Neuronal stem cell (in vitro differentiated cells): ENCODE measurements at places on chromosomes 12 and 14.

DNA sequence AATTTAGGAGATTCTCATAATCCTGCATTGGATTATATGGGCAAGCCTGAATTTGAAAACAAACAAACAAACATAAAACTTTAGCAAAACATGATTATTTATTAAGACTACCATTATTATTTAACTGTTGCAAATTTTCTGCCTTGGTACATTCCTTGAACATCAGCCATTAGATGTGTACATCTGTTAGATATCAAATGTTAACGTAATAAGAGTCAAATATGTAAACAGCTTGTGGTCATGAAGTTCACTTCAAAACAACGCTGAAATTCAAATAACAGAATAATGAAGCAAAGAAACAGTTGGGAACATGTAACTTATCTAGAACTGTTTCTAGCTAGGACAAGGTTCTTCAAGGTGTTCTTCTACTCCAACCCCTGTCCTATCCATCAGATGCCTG lies 14.3 kb upstream of the TMX1 start:
- DNase-seq = no peak
- H3K27me3 ChIP-seq = no peaks in the 10 kb centered on the region
- no peak overlapping the region for H3K4me3 ChIP-seq
- no peak overlapping the region for H3K27ac ChIP-seq

DNA sequence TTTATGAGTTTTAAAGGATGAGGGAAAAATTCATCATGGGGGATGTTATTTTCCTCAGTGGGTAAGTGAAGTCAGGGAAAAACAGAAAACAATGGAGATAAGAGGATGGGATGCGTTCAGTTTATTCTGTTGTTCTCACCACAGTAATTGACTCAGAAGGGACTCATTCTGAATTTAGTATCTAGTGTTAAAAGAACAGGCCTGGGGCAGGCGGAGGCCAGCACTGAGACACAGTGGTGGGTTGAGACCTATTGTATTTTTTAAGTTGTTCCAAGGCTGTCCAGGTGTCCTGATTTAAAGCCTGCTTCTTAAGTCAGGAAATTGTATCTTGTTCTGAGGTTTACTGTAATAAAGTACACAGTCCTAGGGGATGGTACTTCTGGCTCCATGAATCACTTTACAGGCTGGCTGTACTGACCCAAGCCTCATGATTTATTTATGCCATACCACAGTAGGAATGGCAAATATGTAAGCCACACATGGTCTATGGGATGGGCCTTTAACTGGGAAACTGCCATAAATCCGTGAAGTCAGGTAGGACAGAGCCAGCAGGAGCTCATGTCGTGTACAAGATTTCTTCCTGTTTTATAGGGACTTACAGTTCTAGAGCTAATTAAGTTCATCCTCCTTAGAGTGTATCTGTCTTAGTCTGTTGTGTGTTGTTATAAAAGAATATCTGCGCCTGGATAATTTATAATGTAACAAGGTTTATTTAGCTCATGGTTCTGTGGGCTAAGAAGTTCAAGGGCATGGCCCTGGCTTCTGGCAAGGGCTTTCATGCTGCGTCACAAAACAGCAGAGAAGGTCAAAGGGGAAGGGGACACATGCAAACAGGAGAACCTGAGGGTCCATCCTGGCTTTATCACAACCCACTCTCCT lies 244.1 kb downstream of the FBXL14 start:
- no peaks in the 10 kb centered on the region for H3K27me3 ChIP-seq
- peaks cover 5% of the 10 kb centered on the region for H3K4me1 ChIP-seq
- H3K4me3 ChIP-seq = no peak overlapping the region
- no peak overlapping the region for H3K27ac ChIP-seq
- no peak for DNase-seq

DNA sequence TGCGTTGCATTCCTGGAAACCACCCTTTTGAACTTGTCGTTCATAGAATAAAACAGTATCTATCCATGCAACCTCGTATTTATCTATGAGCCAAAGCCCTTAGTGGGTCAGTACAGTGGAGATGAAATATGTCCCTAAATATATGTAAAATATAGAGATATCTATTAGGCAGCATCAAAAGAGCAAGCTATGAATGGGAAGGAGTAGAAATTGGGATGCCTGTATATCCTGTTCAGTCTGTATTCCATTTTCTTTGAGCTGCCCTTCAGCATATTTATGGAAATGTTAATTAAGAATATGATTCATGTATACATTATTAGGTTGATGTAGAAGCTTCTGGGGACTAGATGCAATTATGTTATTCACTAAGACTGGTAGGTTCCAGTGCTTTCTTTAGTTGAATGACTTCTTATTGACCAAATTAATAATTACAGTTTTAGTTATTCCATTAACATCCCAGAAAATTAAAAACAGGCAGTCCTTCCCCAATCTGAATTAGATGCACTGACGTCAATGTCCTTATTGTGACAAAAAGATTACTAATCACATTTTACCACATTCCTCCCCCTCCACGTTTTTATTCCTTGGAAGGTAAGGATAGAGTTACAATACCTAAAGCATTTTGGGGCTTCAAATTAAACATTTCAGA lies 11.9 kb upstream of the FRMD6 start:
- no peaks in the 10 kb centered on the region for H3K27me3 ChIP-seq
- no peak overlapping the region for H3K4me3 ChIP-seq
- no peak overlapping the region for H3K27ac ChIP-seq
- DNase-seq = no peak
- H3K36me3 ChIP-seq = no peaks in the 10 kb centered on the region

DNA sequence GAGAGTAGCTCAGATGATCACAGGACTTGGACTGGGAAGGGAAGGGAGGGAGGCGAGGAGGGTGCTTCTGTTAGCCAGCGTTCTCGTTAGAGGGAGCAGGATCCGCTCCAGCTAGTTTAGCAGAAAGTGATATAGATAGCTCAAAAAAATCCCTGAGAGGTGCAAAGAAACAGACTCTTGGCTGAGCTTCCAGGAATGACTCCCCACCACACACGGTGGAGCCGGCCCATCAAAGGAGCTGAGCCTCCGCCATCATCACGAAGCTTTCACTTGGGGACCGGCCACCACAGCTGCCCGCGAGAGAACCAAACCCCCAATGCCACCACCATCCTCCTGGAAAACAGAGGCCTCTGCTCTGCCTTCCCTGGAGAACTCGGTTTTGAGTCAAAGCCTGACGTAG lies 124.6 kb upstream of the BCL2L14 start:
- DNase-seq = no peak
- no peaks in the 10 kb centered on the region for H3K36me3 ChIP-seq
- no peak overlapping the region for H3K27ac ChIP-seq
- no peaks in the 10 kb centered on the region for H3K27me3 ChIP-seq
- no peaks in the 10 kb centered on the region for H3K4me1 ChIP-seq

DNA sequence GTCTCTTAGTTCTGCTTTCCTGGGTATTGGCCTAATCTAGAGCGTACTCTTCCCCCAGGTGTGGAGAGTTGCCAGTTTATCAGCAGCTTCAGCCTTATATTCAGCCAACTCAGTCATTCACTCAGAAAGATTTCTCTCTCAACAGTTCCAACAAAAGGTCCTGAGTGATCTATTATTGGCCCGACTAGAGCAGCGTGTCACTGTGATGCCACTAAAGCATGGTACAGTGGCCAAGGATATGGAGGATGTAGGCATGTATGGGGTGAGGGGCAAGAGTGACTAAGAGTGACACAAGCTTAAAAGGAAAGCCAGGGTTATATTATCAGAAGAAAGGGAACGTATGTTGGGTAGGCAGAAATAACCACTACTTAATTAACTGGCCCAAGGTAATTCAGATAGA lies 4.8 kb downstream of the NOPCHAP1 start:
- peaks cover 9% of the 10 kb centered on the region for H3K4me1 ChIP-seq
- H3K27ac ChIP-seq = no peak overlapping the region
- no peak for DNase-seq
- no peaks in the 10 kb centered on the region for H3K27me3 ChIP-seq
- H3K4me3 ChIP-seq = no peak overlapping the region
- H3K36me3 ChIP-seq = peaks cover 11% of the 10 kb centered on the region

DNA sequence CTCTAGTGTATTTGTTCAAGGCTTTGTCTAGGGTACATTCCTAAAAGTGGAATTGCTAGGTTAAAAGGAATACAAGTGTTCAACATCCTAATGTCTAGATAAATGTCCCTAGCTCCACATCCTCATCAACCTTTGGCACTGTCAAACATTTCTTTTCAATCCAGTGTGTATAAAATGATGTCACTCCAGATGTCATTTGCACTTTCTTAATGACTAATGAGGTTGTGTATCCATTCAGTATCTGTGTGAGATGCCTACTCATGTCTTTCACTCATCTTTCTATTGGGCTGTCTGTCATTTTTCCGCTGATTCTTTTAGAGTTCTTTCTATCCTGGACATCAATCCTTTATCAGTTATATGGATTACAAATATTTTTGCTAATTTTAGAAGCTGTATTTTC lies 43.3 kb downstream of the ARMH4 start:
- no peaks in the 10 kb centered on the region for H3K36me3 ChIP-seq
- H3K27me3 ChIP-seq = no peaks in the 10 kb centered on the region
- no peak overlapping the region for H3K4me3 ChIP-seq
- DNase-seq = no peak

- no peak for DNase-seq
- peaks cover 11% of the 10 kb centered on the region for H3K4me1 ChIP-seq
- H3K36me3 ChIP-seq = no peaks in the 10 kb centered on the region
- H3K27ac ChIP-seq = no peak overlapping the region
- no peaks in the 10 kb centered on the region for H3K27me3 ChIP-seq
Observed at GRCh38 chr12:104750061-104750460, 208.0 kb downstream of the SLC41A2 start.

DNA sequence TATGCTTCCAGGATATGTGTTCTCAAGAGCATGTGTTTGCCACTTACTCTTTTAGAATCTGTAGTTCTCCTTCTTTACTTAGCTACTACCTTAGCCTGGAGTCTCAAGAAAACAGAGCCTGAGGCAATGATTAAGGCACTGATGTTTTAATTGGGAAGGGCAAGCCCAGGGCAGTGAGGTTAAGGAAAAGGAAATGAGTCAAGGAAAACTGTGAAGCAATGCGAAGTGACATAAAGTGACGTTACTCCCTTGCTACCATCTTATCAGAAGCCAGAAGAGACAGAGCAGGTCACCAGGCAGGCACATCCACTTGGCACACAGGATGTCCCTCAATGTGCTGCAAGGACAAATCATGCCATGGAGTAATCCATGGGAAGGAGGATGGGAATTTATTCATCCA lies 11.3 kb upstream of the EML5 start:
- DNase-seq = no peak
- no peak overlapping the region for H3K27ac ChIP-seq
- no peaks in the 10 kb centered on the region for H3K4me1 ChIP-seq
- H3K4me3 ChIP-seq = no peak overlapping the region
- H3K36me3 ChIP-seq = no peaks in the 10 kb centered on the region

- H3K4me1 ChIP-seq = peaks cover 8% of the 10 kb centered on the region
- peaks cover 5% of the 10 kb centered on the region for H3K27me3 ChIP-seq
- H3K36me3 ChIP-seq = no peaks in the 10 kb centered on the region
Observed at GRCh38 chr14:89697281-89698060, 257.1 kb downstream of the EFCAB11 start.

DNA sequence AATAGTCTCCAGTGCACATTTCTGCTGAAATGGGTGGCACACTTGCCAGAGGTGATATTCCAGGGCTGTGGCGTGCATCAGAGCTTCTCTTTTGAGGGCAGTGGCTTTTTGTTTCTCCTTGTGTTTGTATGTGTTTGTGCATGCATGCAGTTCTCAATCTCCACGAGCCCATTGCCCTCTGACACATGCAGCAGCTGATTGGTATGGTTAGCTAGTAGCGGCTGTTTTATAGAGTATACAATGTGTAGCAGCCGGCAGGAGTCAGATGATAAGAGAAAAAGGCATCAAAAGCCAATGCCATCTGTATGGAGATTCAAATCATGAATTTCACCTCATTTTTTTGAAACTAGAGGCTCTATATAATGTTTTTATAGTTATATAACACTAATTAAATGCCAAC lies 616.9 kb upstream of the STXBP6 start:
- H3K4me1 ChIP-seq = no peaks in the 10 kb centered on the region
- no peak for DNase-seq
- H3K4me3 ChIP-seq = no peak overlapping the region
- H3K27ac ChIP-seq = no peak overlapping the region

GRCh38 chr12:951176-951575 lies 1.7 kb upstream of the RAD52 start:
- H3K27ac ChIP-seq = no peak overlapping the region
- H3K36me3 ChIP-seq = no peaks in the 10 kb centered on the region
- no peaks in the 10 kb centered on the region for H3K27me3 ChIP-seq
- no peaks in the 10 kb centered on the region for H3K4me1 ChIP-seq
- DNase-seq = no peak
- no peak overlapping the region for H3K4me3 ChIP-seq

DNA sequence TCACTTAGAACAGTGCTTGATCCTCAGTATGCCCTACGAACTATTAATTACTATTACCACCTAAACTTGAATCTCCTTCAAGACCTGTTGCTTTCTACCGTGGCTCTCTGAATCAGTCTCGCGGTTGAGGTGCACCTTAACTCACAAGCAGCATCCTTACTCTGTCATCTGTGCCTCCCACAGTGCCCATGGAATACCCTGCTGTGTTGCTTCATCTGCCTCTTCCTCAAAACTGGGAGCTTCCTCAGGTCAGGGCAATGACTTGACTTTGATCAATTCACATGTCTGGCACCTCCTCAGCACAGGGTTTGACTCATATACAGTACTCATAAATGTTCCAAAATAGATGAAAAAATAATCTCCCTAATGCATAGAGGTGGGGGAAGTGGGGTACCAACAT lies 305.9 kb downstream of the NUAK1 start:
- DNase-seq = no peak
- H3K27me3 ChIP-seq = no peaks in the 10 kb centered on the region
- H3K4me1 ChIP-seq = no peaks in the 10 kb centered on the region
- H3K36me3 ChIP-seq = no peaks in the 10 kb centered on the region
- no peak overlapping the region for H3K4me3 ChIP-seq

DNA sequence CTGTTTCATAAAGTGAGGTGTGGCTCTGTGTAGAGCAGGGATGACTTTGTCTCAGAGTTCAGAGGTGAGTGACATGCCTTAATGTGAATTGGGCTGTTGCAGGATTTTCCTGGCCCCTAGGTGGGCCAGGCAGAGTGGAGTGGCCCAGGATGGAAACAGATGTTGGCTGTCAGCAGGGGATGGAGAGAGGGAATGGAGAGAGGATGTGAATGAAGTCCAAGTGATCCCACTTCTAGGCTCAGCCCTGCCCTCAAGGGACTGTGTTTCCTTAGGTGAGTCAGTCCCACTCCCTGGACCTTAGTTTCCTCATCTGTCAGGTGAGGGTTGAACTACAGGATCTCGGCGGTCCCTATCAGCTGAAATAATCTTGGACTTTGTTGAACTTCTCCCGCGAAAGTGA lies 7.5 kb downstream of the GALNT16 start:
- DNase-seq = no peak
- H3K27me3 ChIP-seq = no peaks in the 10 kb centered on the region
- peaks cover 10% of the 10 kb centered on the region for H3K4me1 ChIP-seq
- H3K27ac ChIP-seq = no peak overlapping the region
- H3K36me3 ChIP-seq = no peaks in the 10 kb centered on the region
- no peak overlapping the region for H3K4me3 ChIP-seq
